ENCODE measurements at places on chromosomes 13 and 19.
A peak's percentile ranks its signal among the peaks of the same experiment; 100 is the strongest.

GRCh38 chr19:46451352-46451751, 20.0 kb downstream of the PNMA8A start:
- DNase-seq: no peak

GRCh38 chr13:50631041-50631440, 212.5 kb downstream of the DLEU7 start:
- DNase-seq: peak; percentile 18

GRCh38 chr13:26623125-26623524, 65.6 kb downstream of the WASF3 start:
- peak; percentile 24 for DNase-seq

DNA sequence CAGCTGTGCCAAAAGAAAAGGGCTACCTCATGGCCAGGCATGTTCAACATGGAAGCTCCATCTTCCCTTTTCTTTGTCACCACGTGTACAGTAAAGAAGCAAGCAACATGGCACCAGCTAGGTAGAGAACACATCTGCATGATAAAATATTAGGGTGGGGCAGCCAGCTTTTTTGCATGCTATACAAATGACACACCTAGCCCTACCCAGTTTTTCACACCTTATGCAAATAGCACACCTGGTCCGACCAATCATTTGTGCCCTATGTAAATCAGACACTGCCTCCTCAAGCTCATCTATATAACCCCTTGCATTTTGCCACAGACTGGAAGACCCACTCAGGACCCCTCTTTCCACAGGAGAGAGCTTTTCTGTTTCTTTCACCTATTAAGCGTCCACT, 85.5 kb downstream of the STOML3 start:
- no peak for DNase-seq

- DNase-seq: peak; percentile 76
Measured at GRCh38 chr19:14477418-14478112, 2.4 kb upstream of the PTGER1 start.

DNA sequence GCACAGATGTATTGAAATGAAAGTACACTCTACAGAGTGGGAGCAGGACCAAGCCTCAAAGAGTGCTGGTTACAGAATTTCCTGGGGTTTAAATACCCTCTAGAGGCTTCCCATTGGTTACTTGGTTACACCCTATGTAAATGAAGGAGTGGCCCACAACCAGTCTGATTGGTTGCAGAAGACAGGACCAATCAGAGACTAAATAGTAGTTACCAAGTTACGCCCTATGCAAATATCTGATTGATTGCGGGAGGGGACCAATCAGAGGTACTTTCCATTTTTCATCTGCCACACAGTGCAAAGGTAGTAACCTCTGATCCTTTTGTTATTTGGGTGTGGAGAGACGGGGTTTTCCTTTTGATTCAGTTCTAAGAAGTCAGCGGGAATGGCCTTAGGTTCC, 5.5 kb upstream of the ZFP82 start:
- no peak for DNase-seq

All from fibroblast of upper back skin (primary cell).